ENCODE measurements at places on chromosomes 1 and 21. TPM values are rescaled to one million over a fixed set of nuclear protein-coding genes. Genes with fewer than 3 reads are reported as not detected.

Gene DMBX1
- not detected for total RNA-seq

Gene S100A7A
- total RNA-seq: not detected

Gene E2F2
- 0.32 TPM for total RNA-seq

Gene ERG
- 36.7 TPM for total RNA-seq

Gene ZNF695
- not detected for total RNA-seq

Gene TRIM67
- not detected for total RNA-seq

Gene TEDDM1
- total RNA-seq: not detected
